ENCODE measurements at places on chromosomes 13 and 19.

- no peak for DNase-seq
These were observed 12.9 kb downstream of the RANBP3 start for GRCh38 chr19:5964816-5965565.

GRCh38 chr19:37594982-37595382 is 306 bp downstream of the ZNF540 start:
- peak; percentile 77 for DNase-seq

DNA sequence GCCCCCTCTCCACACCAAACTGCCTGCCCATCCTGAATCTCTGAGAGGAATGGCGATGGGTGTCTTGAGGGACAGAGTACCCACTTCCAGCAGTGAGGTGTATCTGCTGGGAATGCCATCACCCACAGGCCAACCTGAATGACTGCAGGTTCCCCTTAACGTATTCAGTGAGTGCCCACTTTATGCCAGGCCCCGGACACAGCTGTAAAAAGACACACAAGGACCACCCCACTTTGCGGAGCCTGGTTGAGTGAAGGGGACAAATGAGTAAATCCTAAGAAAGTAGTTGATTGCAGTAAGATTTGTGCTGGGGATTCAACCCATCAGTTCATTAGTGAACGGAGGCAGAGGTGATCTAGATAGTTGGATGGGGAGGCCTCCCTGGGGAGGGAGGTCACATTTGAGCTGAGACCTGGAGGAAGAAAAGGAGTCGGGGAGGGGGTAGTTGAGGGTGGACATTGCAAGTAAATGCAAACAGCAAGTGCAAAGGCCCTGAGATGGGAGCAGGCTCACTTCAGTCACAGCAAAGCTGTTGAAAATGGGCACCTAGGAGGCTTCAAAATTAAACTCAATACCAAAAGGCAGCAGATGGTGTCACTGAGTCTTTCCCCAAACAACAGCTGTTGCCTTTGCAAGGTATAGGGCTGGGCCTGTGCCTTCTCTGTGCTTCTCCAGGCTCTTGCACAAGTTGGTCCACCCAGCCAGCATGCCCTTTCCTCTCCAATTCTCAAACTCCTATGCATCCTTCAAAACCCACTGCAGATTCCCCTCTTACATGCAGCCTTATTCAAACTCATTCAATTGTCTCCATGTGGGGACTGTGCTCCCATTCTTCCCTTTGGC is 4.3 kb downstream of the GDF15 start:
- DNase-seq: no peak

DNA sequence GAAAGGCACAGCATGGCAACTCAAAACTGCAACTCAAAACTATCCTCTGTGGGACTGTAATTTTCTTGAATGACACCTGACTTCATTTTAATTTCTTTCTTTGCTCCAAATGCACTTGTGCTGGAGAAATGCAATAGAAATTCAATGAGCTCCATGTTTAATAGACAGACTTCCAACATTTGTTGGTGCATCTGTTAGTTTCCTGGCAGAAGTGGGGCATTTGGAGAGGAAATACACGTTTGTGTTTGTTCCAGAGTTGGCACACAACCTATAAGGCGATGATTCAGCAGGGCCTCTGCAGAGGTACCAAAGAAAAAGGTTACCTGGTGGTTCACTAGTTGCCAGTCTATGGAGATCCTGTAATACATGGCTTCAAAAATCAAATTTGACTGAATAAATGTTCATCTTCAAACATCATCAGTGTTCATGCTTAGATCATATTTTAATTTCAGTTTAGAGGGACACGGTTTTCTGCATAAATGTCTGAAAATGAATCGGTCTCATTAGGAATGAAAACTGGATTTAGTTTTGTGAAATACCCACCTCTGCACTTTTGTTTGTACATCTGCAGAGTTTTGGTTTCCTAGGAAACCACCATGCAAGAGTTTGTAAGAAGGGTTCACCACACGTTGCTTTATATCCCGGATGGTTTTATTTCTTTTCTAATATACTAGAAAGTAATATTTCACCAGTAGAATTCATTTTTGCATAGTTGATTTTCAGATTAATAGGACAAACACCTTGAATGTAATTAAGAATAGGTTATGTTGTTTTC is 21.8 kb upstream of the OBI1 start:
- DNase-seq: no peak

GRCh38 chr19:49359851-49360820 is 2.1 kb downstream of the TEAD2 start:
- no peak for DNase-seq

GRCh38 chr19:30228835-30229524 is 143.2 kb upstream of the ZNF536 start:
- no peak for DNase-seq

- no peak for DNase-seq
These were observed 67.5 kb downstream of the TSC22D1 start for GRCh38 chr13:44508562-44509077.
